Effector memory CD8-positive, alpha-beta T cell (primary cell): ENCODE measurements at places on chromosomes 2 and 18.
A peak's percentile ranks its signal among the peaks of the same experiment; 100 is the strongest.

GRCh38 chr2:99595373-99595772, 105.6 kb upstream of the REV1 start:
- no peak overlapping the region for H3K4me3 ChIP-seq
- H3K4me1 ChIP-seq: no peaks in the 10 kb centered on the region
- H3K27me3 ChIP-seq: peaks cover 17% of the 10 kb centered on the region

GRCh38 chr2:55555977-55556376, 36.5 kb downstream of the CFAP36 start:
- H3K4me1 ChIP-seq: peaks cover 8% of the 10 kb centered on the region
- H3K27me3 ChIP-seq: no peaks in the 10 kb centered on the region
- DNase-seq: no peak
- H3K4me3 ChIP-seq: no peak overlapping the region

DNA sequence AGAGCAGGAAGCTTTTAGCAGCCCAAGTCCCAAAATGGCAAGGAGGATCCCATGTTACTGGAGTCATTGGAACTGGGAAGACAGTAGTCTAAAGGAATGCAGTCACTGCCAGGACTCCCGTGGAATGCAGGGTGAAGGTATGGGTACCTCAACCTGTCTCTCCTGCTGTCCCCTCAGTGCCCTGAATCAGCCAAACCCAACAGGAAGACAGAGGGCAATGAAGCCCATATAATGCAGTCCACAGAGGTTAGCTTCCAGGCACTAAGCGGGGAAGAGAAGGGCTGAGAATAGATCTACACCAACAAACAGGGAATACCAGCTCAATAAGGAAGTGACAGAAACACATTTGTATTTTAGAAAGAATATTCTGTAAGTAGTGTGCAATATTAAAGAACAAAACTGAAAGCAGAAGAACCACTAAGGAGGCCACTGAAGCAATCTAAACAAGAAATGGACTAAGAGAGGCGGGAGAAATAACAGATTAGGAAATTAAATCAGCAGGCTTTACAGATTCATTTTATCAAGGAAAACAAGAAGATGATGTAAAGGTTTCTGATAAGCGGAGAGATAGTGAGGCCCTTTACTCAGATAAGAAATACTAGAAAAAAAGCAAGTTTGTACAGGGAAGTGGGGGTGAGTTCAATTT, 8.3 kb downstream of the NEMP2 start:
- peaks cover 9% of the 10 kb centered on the region for H3K36me3 ChIP-seq
- no peak overlapping the region for H3K27ac ChIP-seq
- no peaks in the 10 kb centered on the region for H3K27me3 ChIP-seq
- DNase-seq: no peak

GRCh38 chr2:207276858-207277257, 111.1 kb upstream of the KLF7 start:
- H3K27me3 ChIP-seq: peaks cover 18% of the 10 kb centered on the region
- H3K4me1 ChIP-seq: no peaks in the 10 kb centered on the region
- no peak overlapping the region for H3K27ac ChIP-seq
- no peaks in the 10 kb centered on the region for H3K36me3 ChIP-seq
- DNase-seq: no peak

DNA sequence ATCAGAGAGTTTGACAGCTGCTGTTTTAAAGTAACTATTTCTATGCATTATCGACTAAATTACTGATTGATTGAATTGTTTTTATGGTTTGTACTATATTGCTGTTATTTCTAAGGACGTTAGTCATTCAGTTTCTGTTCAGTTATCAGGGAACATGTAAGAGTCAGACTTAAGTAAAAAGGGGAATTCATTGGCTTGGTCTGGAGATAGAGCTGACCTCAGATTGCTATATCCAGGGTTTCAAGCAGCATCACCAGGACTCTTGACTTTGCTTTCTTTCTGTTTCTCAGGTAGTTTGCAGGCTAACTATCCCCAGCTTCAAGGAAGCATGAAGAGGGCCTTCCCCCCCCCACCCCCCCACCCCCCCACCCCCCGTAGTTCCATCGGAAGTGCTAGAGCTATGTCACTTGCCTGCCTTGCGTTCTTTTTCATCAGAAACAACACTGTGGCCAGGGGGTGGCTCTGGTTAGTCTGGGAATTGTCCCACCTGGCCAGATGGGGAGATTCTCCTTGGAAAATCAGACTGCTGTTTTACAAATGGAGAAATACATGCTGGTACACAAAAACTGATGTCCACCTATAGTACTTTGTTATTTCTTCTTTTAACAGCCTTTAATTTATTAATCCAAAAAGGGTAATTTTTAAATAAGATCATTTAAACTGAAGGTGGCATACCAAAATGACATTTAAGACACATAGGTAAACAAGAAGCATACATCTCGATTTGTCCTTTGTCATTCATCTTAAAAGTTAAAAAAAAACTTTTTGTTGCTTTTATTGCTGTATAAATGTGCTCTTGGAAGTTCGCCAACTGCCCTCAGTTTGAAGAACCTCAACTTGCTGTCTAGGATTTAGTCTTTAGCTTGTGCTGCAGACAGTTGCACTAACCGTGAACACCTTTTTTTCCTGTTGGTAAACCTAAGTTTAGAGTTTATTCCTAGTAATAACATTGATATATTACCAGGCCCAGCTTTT, 9.4 kb downstream of the SMAD4 start:
- H3K27ac ChIP-seq: peak overlapping the region; percentile 25
- H3K36me3 ChIP-seq: peaks cover 15% of the 10 kb centered on the region
- peaks cover 73% of the 10 kb centered on the region for H3K4me1 ChIP-seq
- H3K27me3 ChIP-seq: no peaks in the 10 kb centered on the region
- no peak for DNase-seq
- no peak overlapping the region for H3K4me3 ChIP-seq

GRCh38 chr2:54267577-54267976, 11.5 kb upstream of the TSPYL6 start:
- no peak for DNase-seq
- H3K4me3 ChIP-seq: no peak overlapping the region
- no peaks in the 10 kb centered on the region for H3K27me3 ChIP-seq
- H3K4me1 ChIP-seq: no peaks in the 10 kb centered on the region
- no peak overlapping the region for H3K27ac ChIP-seq

DNA sequence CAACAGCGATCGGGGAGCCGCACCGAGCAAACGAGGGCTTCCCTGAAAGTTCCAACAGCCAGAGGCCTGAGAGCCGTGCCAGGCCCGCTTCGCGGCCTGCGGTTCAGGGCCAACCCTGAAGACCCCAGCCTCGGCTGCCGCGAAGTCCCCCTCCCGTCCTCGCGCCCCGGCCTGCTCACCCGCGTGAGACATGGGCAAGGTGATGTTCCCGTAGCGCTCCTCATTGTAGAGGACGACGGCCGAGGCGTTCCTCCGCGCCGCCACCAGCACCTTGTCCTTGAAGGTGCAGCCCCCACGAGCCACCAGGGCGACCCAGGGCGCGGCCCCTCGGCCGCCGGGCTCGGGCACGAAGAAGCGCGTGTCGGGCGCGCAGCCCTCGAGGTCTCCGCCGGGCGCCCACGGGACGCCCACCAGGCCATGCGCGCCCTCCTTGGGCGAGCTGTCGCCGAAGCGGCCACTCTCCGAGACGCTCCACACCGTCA, 510 bp downstream of the RNF149 start:
- peaks cover 63% of the 10 kb centered on the region for H3K4me1 ChIP-seq
- DNase-seq: peak; percentile 26
- peaks cover 66% of the 10 kb centered on the region for H3K36me3 ChIP-seq
- peak overlapping the region; percentile 94 for H3K4me3 ChIP-seq

DNA sequence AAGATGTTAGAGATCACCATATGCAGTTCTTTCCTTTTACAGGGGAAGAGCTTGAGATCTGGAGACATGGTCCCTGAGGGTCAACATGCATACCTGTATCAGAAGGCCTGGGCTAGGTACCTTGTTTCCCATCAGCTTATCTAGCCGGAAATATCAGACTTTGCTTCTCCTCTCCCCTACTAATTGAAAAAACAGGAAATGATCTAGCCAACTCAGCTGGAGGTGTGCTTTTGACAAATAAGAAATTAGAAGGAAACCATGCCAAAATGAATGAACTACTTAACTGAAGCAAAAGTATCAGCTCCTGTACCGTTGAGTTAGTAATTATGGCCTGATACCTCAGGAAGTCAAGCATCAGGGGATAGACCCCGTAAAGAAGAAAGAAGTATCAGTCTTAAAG, 20.4 kb downstream of the PKP4 start:
- peak overlapping the region; percentile 79 for H3K27ac ChIP-seq
- H3K36me3 ChIP-seq: no peaks in the 10 kb centered on the region
- H3K4me1 ChIP-seq: peaks cover 11% of the 10 kb centered on the region
- no peak for DNase-seq
- no peaks in the 10 kb centered on the region for H3K27me3 ChIP-seq

GRCh38 chr2:144085016-144085415, 434.9 kb downstream of the ZEB2 start:
- H3K36me3 ChIP-seq: peaks cover 6% of the 10 kb centered on the region
- H3K27ac ChIP-seq: no peak overlapping the region
- H3K4me1 ChIP-seq: no peaks in the 10 kb centered on the region
- no peaks in the 10 kb centered on the region for H3K27me3 ChIP-seq
- no peak overlapping the region for H3K4me3 ChIP-seq

DNA sequence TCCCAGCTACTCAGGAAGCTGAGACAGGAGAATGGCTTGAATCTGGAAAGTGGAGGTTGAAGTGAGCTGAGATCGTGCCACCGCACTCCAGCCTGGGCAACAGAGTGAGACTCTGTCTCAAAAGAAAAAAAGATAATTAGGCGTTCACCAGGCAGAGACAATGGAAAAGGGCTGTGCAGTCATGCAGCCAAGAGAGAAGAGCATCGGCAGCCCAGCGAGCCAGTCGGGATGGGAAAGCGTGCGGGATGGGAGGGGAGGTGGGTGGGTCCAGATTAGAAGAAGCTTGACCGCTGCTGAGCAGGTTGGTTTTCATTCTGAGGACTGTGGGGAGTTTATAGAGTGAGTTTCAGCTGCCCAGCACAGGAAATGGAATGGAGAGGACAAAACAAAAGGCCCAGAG, 15.0 kb upstream of the CYS1 start:
- no peak overlapping the region for H3K27ac ChIP-seq
- H3K4me1 ChIP-seq: peaks cover 4% of the 10 kb centered on the region
- no peaks in the 10 kb centered on the region for H3K36me3 ChIP-seq
- H3K4me3 ChIP-seq: no peak overlapping the region

DNA sequence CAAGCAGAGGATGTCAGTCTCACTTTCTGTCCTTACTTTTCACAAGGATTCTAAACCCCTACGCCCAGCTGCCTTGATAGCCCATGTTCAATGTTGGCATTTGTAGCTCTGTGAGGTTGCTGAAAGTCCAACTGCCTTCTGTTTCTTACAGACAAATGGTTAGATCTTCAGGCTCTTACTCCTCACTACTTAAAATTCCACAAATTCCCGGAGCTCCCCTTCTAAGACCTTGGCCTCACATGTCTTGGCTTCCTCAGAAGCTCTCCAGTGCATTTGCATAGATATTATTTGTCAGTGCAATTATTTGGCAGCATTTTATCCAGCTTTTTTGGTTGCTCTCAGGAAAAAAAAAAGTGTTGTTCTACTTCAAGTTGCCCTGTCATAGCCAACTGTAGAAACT, 453.7 kb upstream of the CELF4 start:
- no peaks in the 10 kb centered on the region for H3K27me3 ChIP-seq
- no peaks in the 10 kb centered on the region for H3K4me1 ChIP-seq
- no peaks in the 10 kb centered on the region for H3K36me3 ChIP-seq
- H3K27ac ChIP-seq: no peak overlapping the region
- no peak overlapping the region for H3K4me3 ChIP-seq

DNA sequence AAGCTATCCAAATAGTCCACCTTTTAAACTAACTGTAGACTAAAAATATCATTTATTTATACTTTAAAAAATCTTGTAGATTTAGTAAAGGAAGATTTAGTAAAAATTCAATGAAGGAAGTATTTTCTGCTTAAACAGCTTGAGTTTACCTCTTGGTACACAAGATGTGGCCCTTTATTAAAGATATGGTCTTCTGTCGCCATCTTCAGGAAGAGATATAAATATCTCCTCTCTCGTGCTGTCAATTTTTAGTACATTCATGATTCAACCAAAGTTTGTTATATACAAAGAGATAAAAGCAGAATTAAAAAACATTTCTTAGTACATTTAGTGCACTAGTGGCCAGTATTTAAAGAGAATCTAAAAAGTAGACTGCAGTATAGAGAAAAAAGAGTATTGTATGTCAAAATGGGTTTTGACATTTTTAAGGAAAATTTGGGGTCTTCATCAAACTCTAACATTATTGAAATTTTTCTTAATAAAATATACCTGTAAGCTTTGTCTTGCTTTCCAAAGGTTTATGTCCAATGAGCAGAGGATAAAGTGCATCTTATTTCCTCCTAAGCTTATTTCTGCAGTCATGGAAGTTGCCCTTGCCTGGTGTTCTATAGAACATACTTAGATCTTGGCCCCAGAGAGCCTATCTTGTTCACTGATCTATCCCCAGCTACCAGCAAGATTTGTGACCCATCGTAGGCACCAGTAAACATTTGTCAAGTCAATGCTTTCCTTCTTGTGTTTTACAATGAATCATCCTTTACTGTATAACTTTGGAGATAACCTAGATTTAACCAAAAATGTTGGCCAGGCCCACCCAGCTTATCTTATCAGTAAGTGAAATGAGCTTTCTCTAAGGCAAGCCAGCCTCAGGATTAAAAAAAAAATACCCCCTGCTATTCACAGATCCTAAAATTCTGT, 18.5 kb upstream of the EML6 start:
- DNase-seq: no peak
- H3K27ac ChIP-seq: no peak overlapping the region
- H3K27me3 ChIP-seq: peaks cover 22% of the 10 kb centered on the region
- H3K4me1 ChIP-seq: peaks cover 3% of the 10 kb centered on the region
- H3K36me3 ChIP-seq: peaks cover 4% of the 10 kb centered on the region

DNA sequence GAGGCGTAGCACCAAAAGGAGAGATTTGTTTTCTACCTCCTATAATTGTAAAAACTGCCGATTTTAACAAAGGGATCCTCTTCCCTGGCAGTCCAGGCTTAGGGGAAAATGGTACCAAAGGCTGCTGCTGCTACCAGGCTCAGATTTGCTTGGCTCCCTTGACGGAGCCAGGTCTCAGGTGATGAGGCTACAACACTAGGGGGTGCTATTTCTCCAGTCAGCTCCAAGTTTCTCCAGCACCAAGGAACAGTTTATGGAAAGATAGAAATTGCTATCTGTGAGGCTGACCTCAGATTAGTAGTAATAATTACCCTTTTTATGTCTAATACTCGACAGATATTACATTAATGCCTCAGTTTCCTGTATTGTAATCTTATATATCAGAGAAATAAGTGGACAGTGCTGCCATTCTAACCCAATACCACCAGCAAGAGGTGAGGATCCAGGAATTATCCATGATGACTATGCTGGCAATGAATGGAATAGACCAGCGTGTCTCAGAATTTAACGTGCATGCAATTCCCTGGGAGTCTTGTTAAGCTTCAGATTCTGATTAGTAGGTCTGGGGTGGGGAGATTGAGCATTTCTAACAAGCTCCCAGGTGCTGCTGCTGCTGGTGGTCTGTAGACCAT, 111.3 kb downstream of the ESCO1 start:
- no peaks in the 10 kb centered on the region for H3K36me3 ChIP-seq
- no peak for DNase-seq
- H3K27ac ChIP-seq: no peak overlapping the region
- H3K4me1 ChIP-seq: no peaks in the 10 kb centered on the region
- H3K27me3 ChIP-seq: peaks cover 14% of the 10 kb centered on the region

- H3K36me3 ChIP-seq: peaks cover 5% of the 10 kb centered on the region
- peaks cover 5% of the 10 kb centered on the region for H3K4me1 ChIP-seq
- no peak overlapping the region for H3K4me3 ChIP-seq
- no peak for DNase-seq
- no peak overlapping the region for H3K27ac ChIP-seq
- H3K27me3 ChIP-seq: no peaks in the 10 kb centered on the region
These were observed 264.7 kb upstream of the ID2 start for GRCh38 chr2:8416849-8417832.
